A172 (cell line): ENCODE measurements at places on chromosomes 5 and 9.

DNA sequence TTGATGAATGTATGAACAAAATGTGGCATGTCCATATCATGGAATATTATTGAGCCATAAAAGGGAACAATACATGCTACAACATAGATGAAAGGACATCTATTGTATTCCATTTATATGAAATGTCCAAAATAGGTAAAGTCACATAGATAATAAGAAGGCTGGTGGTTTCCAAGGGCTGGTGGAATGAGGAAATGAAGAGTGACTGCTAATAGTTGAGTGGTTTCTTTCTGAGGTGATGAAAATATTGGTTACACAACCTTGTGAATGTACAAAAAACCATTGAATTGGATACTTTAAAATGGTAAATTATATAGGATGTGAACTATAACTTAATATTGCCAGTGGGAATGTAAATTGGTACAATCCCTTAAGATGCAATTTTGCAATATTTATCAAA is 5.2 kb downstream of the ARSB start:
- no peak for DNase-seq

DNA sequence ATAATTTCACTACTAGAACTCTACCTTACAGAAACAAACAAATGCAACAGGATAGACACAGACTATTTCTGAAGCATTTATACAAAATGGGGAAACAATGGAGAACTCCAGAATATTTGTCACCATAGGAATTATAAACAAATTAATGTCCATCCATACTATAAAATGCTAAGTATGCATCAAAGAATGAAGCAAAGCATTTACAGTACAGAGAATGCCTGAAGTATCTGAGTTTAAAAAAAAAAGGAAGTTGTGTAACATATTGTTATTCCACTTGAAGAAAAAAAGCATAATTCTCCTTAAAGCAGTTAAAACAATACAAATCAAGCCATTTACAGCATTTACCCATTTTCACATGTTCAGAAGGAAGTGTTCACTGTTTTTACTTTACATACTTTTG is 53.0 kb downstream of the DROSHA start:
- DNase-seq = no peak

DNA sequence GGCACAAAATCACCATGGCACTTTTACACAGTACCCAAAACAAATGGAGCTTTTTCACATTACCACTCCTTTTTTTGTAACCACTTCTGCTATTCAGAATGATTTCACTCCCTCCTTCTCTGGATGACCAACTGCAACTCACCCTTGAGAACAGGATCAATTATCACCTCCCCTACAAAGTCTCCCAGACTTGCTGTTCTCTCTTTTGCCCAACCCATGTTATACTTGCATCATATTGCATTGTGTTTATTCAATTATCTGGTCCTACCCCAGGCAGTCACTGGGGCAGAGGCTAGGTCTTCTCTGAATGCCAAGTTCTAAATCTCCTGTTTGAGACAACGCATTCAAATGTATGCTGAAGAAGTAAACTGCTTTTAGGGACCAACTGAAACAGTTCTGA is 96.0 kb downstream of the GPR21 start:
- no peak for DNase-seq

DNA sequence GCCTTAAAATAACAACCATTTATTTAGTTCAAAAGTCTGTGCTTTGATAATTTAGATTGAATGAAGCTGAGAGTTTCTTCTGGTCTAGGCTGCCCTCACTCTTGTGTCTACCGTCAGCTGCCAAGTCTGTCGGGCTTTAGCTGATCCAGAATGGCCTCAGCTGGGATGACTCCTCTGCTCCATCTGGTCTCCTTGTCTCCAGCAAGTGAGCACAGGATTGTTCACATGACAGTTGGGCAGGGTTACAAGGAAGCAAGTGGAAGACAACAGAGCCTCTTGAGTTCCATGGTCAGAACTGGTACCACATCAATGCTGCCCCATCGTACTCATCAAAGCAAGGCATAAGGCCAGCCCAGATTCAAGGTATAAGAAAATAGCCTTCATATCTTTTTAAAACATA is 9.0 kb downstream of the HTR1A start:
- DNase-seq = no peak

DNA sequence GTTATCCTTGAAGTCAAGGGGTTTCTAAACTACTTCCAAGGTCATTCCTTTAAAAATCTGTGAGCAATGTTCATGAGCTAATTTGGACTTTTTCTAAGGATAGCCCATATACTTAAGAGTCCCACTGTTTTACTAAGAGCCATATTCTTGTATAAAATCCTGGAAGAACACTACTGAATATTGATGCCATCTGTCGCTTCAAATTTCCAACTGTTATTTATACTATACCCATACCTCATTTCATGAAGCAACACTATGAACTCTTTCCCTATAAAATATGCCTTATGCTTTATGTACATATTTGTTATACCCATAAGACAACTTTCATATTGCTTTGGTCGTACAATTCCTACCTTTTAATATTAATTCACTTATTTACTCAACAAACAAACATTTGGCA is 12.4 kb upstream of the ANKRD55 start:
- DNase-seq = no peak

DNA sequence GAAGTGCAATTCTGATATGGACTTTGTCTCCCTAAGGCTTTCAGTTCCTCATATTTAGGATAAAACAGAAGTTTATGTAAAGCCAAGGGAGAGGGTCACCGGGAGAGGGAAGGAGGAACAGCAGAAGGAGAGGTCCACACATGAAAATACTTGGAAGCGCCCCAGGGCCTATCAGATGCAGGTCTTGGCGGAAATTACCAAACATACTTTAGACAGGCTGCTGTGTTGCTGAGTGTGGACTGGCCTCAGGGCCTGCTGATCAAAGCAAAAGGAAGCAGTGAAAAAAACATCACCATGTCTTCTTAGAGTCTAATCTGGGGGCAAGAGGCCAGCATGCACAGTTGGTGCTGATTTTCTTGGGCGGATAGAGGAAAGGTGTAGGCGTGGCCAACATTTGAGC is 14.1 kb upstream of the NTRK2 start:
- DNase-seq = no peak

- peak; percentile 42 for DNase-seq
Measured at GRCh38 chr5:14593326-14594021, 11.9 kb downstream of the OTULINL start.

GRCh38 chr5:152688561-152689249 is 283.6 kb upstream of the NMUR2 start:
- peak; percentile 97 for DNase-seq

- DNase-seq = no peak
Measured at GRCh38 chr5:42596817-42597216, 159.8 kb upstream of the CCDC152 start.

DNA sequence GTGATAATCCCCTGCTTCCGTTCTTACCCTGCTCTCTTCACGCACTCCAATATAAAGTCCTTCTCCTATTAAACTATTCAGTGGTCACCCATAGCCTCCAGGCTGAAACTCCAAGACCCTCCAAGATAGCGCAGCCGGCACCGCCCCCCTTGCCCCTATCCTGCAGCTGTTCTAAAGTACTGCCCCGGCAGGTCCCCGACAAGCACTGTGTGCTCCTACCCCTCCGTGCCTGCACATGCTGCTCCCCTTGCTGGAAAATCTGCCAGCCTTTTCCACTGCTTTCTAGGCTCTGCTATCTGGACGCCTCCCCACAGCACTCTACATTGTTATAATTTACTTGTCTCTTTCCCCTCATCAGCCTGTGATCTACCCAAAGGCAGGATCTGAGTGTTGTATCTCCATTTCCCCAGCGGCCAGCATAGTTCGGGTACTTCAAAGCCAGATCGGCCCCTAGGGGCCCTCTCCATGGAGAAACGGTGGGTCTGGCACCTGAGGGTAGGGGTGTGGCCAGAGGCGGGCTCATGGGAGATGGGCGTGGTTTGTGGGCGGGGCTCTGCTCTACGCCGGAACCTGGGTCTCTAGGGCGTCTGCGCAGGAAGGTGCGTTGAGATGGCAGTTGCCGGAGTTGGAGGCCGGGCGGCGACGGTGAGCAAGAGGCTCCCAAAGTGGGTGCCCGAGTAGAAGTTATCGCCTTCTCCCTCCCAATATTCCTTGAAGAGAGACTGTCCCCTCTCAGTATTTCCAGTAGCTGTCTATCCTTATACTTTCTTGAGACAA is 83.5 kb upstream of the RUSC2 start:
- DNase-seq = no peak

DNA sequence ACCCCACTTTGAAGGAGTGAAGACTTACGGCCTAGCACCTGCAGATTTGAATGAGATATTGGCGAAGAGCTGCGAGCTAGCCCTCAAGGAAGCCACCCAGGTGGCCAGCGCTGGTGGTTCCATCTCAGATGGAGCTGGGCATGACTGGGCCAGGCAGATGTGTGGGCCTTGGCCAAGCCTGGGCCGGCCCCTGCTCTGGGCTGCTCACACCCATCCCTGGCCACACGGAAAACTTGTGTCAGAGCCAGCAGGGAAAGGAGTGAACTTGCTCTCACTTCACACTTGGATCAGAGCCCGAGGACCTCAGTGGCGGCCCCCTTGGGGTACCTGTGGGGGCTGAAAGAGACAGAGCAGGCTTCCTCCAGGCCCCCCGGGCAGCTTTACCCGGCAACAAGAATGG is 44.2 kb downstream of the ROPN1L start:
- no peak for DNase-seq

DNA sequence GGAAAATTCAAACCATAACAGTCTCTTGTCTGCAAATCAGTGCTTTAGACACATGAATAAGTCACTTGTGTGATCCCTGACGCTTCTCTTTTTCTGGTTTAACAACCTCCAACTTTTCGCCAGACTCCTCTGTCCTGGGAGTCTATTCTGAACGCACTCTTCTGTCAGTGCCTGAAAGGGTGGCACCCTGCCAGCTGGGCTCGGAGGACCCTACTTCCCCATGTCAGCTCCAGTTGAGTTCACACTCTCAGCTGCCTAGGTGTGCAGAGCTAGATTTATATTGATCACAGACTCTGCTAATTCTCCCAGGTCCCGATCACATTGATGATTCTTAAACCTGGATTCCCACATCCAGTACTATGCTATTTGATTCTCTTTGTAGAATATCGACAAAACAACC is 649.1 kb downstream of the BNC2 start:
- no peak for DNase-seq

DNA sequence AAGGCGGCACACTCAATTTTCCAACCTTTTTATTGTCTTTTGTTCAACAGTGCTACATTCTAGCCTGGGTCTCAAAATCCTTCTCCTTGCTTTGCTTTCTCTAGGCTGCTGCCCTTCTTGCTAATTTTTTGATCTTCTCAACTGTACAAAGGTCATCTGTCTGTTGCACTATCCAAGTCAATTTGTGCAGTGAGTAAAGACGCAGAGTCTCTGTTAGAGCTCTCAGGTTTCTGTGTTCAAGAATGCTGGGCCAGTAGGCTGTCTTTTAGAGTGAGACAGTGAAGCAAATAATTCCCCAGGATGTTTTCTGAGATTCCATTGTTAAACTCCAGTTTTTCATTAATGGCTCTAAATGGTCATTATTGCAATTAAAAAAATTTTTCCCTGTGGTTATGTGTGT is 255.7 kb upstream of the ACTBL2 start:
- no peak for DNase-seq
